ENCODE measurements at places on chromosomes 5 and 9.

- DNase-seq, result no peak
Measured at GRCh38 chr5:87751824-87752223, 339.1 kb upstream of the CCNH start.

GRCh38 chr9:84935528-84936117, 266.1 kb downstream of the NTRK2 start:
- no peak for DNase-seq

DNA sequence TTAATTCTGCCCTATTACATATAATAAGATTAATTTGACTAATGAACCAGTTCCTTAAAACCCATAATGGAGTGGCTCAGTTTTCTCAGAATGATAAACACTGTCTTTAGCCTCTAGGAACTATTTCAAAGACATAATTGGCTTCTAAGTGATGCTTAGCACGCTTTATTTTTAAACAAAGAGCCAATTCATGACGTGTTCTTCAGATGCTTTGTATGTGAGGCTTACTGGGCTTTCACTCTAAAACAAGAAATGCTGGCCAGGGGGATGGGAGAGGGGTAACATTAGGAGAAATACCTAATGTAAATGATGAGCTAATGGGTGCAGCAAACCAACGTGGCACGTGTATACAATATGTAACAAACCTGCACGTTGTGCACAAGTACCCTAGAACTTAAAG, 7.6 kb upstream of the SFXN1 start:
- no peak for DNase-seq

DNA sequence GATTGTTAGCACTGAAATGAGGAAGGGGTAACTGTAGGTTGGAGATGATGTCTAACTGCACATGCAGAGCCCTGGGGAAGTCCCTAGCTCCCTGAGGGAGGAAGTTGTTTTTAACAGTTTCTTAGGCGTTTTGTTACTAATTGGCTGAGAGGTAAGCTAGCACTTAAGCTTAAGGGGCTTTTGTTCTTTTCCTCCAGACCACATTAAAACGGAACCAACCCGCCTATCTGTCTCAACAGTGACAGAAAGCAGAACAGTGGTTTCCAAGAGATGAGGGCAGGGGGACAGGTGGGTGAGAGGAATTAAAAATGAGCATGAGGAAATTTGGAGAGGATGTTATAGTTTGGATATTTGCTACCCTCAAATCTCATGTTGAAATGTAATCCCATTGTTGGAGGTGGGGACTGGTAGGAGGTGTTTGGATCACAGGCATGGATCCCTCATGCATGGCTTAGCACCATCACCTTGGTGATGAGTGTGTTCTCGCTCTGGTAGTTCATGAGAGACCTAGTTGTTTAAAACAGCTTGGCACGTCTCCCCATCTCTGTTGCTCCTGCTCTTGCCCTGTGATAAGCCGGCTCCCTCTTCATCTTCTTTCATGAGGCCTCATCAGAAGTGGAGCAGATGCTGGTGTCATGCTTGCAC, 38.9 kb downstream of the LYRM7 start:
- DNase-seq, result peak; percentile 71

DNA sequence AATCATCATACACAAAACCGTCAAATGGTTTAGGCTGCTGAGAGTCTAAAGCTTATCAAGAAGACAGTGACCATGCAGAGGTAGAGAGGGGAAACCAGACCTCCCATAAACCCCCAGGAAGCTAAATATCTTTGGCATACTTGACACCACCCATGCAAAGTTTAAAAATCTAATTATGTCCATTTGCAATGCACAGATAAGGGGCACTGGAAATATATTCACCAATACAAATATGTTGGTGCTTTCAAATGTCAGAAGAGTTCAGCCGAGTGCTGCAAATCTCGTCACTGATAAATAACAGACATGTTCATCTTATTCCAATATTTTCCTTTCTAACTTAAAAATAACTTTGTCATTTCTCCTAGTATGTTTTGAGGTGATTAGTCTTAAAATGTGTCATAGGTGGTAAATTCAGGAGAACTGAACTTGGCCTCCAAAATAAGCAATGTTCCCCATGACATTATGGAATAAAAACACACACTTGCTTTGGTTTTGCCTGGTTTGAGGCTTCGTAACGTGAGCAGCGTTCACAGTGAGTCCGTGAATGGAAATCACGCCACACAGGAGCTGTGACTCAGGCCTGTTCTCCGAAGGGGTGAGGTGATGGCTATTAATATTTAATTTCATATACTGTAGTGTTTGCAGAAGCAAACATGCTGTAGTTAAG, 182.2 kb downstream of the AOPEP start:
- no peak for DNase-seq

DNA sequence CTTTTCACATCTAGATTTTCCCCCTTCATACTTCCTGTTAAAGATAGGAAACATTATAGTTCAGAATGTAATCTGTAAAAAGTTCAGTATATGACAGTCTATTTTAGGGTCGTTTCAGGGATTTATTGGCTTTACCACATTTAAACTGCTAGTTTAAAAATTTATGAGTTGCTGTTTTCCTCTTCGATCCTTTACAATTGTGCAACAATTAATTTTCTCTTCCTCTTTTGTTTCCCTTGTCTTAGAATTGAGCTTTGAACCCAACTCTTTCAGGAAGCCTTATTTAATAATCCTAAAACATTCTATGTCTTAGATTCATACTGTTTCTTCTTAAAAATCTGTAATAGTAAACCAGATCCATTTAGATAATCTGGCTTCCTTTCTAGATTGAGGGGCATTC, 16.4 kb downstream of the ZSWIM6 start:
- DNase-seq, result no peak

DNA sequence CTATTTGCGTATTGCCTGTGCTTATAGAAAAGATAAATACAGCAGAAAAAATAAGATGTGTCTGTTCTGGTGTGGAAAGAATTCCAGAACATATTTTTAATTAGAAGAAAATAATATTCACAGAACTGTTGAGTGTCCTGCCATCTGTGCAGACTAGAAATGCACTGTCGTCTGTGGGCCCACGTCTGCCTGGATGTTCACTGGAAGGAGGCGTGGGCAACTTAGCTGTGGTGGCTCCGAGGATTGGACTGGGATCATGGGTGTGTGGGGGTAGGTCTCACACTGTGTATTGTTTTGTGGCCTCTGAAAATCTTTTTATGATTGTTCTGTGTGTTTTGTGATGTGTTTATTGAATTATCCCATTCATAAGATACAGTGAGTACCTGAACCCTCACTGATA, 126.0 kb upstream of the CACNA1B start:
- DNase-seq, result no peak

- DNase-seq, result no peak
Measured at GRCh38 chr5:126056352-126056751, 366.9 kb upstream of the GRAMD2B start.

GRCh38 chr9:89766991-89767390, 162.2 kb downstream of the GADD45G start:
- no peak for DNase-seq

- DNase-seq, result no peak
Measured at GRCh38 chr9:20139763-20140290, 351.0 kb upstream of the SLC24A2 start.

DNA sequence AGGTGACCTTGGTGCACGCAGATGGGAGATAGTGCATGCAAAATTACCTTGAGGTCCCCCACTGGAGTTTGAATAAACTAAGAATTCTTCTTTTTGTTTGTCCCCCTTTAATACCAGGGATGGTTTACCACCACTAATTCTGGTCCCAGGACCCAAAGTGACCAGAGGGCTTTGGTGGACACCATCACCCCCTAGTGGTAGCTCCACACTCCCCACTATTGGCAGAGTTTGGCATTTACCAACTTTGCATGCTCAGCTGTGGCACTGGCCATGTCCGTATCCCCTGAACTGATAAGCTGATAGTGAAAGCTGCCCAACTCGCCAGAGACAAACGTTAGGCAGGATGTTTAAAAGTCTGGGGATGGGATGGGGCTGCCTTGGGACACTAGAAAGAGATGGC, 3.3 kb downstream of the ASTN2 start:
- DNase-seq, result no peak

DNA sequence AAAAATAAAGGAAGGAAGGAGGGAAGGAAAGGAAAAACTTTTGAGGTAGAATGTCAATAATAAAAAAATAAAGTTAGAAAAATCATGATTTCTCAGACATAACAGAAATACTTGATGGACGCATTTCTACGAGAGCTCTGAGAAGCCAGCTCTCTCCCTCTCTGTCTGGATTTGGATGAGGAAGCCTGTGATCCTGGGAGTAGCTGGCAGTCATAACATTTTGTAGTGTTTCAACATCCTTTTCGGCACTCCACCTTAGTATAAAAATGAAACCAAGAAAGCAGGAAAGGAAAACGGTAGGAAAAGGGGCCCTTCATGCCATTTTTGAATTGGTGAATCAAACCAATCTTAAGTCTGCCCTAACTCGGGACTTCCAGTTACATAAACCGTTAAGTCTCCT, 321.3 kb downstream of the EPB41L4A start:
- no peak for DNase-seq

DNA sequence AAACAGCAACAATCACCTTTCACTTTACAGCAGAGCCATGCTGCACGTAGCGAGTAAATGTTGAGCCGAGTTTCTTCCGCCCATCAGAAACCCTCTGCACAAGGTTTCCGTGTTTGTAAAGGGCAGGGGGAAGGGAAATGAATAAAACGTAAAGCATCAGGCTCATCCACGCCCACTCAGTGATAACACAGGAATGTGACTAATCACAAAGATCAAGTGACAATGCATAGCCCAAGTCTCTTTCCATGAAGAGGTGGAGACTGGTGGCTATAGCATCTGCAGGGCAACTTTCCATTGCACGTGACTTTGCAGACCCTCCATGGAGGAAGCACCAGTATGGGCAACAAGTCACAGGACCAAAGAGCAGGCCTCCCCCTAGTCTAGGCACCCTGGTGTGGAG, 56.6 kb downstream of the CAMSAP1 start:
- no peak for DNase-seq

DNA sequence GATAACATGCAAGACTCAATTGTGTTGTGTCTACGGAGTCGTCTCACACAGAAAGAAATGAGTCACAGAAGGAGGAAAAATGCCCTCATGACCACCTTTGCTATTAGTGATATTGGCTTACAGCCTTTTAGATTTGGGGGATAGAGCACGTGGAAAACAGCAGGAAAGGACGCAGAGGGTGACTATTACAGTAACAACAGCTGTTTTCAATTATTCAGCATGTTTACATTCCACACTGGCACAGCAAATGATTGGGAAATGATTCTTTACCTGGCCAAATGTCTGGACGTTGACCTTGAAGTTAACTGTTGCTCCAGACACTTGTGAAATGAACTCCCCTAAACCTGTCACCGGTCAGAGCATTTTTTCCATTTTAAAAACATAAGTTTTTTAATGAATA, 46.8 kb downstream of the APTX start:
- DNase-seq, result no peak

GRCh38 chr5:24444414-24444813, 200.4 kb downstream of the CDH10 start:
- no peak for DNase-seq

DNA sequence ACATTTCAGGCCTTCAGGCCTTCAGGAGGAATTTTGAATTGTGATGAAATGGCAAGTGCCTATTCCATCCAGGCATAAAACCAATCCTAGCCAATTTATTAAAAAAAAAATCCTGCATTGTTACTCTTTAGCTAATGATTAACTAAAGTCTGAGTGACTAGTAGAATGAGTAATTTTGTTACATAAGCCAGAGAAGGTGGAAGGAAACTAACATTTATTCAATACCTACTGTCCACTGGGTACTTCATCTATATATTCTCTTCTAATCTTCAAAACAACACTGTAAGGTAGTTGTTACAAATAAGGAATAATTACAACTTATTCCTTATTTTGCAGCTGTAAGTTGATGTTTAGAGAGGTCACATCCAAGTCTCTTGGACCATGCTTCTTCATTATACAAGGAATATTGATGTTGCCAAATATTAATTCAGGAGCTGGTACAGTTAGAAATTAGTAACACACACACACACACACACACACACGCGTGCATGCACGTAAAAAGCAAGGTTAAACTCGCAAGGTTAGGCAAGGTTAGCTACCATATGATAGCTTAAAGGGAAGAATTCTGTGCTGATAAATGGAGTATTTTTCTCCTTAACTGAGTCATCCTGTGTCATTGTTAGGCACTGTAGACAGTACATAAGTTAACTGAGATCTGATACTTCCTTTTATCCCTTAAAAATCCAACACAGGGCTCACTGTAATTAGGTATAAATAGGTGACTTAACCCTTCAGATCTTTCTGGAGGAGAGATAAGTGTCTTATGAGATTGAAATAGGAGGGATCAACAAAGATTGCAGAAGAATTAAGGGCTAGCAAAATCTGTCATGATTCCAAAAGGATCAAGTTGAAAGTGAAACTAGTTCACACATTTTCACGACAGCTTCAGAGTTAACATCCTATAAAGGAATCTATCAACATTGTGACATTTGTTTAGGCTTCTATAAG, 596.9 kb downstream of the PDE4D start:
- no peak for DNase-seq

DNA sequence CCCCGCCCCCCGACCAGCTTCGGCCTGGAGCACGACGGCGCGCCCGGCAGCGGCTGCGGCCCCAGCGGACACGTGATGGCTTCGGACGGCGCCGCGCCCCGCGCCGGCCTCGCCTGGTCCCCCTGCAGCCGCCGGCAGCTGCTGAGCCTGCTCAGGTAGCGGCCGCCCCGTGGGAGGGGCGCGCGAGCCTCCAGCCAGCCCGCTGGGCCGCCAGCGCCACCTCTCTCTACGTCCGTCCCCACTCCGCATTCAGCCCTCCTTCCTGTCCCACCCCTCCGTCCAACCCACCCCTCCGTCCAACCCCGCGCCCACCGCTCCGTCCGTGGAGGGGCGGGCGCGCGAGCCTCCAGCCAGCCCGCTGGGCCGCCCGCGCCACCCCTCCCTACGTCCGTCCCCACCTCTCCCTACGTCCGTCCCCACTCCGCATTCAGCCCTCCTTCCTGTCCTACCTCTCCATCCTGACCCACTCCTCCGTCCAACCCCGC, 6.5 kb downstream of the ADAMTS13 start:
- peak; percentile 10 for DNase-seq

DNA sequence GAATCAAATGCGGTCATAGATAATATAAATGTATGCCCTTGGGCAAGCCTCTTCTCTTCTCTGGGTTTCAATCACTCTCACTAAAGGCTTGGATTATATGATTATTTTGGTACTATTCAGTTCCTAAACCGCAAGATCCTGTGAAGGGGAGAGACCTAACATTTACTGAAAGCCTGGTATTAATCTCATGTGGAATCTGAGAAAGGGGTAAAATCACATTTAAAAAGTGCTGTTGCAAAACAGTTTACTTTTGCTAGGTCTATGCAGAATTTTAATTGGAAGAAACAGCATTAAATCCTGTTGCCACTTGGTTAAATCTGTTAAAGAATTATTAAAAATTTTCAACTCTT, 50.7 kb downstream of the SLC44A1 start:
- no peak for DNase-seq

GRCh38 chr5:89301321-89302025, 418.5 kb upstream of the MEF2C start:
- no peak for DNase-seq

- no peak for DNase-seq
Measured at GRCh38 chr5:180303226-180304015, 11.5 kb upstream of the MAPK9 start.
